ENCODE measurements at places on chromosomes 13 and 19. TPM values are rescaled to one million over a fixed set of nuclear protein-coding genes. Genes with fewer than 3 reads are reported as not detected.
A peak's percentile ranks its signal among the peaks of the same experiment; 100 is the strongest.

GPR12 gene
- not detected for total RNA-seq

DNA sequence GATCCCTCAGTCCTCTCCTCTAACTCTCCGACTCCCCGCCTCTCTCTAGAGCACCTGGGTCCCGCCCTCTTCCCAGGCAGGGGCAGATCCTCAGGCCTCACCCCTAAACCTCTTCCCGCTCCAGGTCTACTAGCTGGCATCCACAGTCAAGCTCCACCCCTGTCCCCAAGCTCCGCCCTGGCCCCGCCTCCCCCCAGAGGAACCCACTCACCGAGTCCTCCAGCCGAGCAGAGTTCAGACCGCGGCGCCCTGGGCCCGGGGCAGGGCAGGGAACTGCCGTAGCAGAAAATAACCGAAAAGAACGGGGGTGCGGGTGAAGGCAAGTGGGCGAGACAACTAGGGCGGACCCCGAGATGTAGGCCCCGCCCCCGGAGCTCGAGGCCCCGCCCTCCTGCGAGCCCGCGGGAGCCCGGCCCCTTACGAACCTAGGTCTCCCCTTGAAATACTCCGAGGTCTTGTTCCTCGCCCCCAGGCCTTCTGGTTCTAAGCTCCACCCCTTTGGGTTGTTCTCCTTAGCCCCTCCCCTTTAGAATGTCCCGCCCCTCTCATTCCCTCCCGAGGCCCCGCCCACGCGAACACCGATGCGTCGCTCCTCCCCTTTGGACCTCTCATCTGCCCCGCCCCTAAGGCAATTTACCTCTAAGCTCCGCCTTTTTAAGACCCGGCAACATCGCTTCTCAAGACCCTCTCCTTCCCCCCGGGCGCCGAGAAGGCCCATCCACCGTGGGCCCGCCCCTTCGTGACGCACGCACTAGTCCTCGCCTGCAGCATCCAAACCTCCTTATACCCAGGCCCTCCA, at the start of gene GGN:
Gene GGN (minus strand): TSS at position 485 of the 799 bp plus-strand sequence. CDS start 773 bp downstream, outside the sequence.
- peak; percentile 94 for DNase-seq

DNA sequence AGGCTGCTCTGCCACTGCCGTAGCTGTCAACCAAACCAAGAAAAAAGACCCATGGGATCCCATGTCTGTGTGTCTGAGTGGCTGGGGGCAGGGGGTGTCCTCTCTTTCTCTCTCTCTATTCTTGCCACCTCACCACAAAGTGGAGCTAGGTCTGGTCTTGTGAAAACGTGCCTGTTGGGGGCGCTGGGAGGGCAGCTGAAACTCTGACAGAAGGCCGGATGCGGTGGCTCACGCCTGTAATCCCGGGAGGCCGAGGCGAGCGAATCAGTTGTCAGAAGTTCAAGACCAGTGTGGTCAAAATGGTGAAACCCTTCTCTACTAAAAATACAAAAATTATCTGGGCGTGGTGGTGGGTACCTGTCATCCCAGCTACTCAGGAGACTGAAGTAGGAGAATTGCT, 29.2 kb downstream of the ZNF146 start:
- no peak for DNase-seq

- DNase-seq, result no peak
Measured at GRCh38 chr19:2727640-2727944, 6.4 kb upstream of the DIRAS1 start.

DNA sequence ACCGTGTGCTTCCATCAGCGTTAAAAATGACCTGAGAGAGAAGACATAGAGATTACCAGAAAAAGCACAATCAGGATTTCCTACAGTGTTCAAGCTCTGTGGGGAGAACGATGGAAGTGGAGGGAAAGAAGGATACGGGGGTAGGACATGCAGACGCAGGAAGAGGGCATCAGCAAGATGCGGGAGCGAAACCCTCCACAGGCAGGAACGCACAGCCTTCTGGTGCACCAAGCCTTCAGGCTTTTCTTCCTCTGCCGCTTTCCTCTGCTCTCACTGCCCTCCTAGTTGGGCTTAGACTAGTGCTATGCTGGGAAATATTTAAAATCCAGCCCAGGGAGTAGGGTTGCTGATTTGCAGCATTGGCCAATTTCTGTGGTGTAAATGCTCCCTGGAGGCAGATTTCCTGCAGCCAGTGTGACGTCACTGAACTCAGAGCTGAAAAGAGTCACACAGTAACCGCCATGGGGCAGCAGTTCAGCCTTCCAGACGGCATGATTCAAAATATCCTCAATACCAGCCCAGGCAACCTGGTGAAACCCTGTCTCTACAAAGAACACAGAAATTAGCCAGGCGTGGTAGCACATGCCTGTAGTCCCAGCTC, 205.1 kb upstream of the SOX1 start:
- DNase-seq, result no peak

GRCh38 chr19:51166846-51167490, 24.9 kb downstream of the SIGLEC7 start:
- peak; percentile 24 for DNase-seq

GRCh38 chr13:106795847-106796246, 227.9 kb upstream of the ARGLU1 start:
- DNase-seq, result no peak

DNA sequence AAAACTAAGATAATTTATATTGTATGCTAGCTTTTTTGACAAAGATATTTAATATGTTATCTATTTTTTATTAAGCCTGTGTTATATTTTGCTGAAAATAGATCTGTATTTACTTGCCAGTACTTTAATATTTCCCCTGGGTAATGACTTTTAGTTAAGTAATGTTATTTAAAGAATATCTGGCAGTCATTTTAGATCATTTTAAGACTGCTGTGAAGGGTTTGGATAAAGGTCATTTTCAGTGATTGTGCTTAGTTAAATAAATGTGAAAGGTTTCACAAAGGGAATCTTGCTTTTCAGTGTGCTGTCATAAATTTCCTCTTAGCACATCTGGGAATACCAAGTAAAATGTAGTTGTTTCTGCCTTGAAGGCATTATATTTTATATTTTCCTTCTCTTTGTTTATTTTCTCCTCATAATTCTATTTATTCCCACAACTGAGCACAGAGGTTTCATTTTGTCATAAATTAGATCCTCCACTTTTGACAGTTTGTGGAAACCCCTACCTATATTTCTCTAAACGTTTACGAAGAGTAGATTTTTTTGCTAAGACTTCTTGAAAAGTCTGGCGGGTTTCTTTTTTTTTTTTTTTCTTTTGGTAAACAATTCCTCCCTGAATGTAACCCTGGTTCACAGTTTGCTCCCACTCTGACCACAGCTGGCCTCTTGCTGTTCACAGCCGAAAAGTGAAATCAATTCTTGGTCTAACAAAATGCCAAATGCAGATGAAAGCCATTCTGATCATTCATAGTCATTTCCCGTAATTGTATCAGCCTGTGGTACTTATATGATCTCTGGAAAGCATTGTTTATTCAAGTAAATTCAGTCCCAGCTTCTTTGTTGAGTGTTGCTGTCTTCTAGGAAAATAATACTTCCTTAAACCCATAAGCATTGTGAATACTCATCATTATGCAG, 87.8 kb downstream of the MAB21L1 start:
- no peak for DNase-seq

DNA sequence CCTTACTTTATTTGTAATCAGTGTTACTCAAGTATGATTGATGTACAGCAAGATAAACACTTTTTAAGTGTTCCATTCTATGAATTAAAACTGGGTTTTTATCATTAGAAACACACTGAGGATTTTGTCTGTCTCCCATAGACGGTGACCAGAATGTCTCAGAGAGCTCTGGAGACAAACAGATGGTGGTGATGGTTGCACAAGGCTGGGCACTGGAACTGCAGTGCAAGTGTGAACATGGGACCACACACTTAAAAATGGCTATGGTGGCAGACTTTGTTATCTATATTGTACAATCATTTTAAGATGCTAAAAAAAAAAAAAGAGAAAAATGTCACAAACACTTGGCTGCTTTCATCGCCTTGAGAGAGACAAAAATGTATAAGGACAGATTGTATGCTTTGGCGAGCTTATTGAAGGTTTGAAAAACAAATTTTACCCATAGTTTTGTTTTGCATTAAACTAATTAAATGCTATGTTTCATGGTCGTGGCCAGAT, 273.0 kb downstream of the SHISA2 start:
- no peak for DNase-seq

GRCh38 chr19:32916969-32917615, 47.5 kb upstream of the SLC7A9 start:
- DNase-seq, result no peak

- DNase-seq, result no peak
Measured at GRCh38 chr19:50266041-50266440, 62.6 kb downstream of the MYH14 start.

DNA sequence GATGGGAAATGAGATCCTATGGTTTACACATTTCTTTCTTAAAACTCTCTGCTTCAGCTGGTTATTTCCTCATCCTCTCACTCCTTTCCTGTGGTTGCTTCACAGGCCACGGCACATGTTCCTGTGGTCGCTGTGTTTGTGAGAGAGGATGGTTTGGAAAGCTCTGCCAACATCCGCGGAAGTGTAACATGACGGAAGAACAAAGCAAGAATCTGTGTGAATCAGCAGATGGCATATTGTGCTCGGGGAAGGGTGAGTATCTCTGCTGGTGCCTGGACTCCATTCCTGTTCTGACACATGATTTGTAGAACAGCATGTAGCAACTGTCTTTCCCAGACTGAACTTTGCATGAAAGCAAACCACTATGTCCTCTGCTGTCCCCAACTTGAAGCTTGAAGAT, 254.2 kb downstream of the ITGBL1 start:
- peak; percentile 21 for DNase-seq

DNA sequence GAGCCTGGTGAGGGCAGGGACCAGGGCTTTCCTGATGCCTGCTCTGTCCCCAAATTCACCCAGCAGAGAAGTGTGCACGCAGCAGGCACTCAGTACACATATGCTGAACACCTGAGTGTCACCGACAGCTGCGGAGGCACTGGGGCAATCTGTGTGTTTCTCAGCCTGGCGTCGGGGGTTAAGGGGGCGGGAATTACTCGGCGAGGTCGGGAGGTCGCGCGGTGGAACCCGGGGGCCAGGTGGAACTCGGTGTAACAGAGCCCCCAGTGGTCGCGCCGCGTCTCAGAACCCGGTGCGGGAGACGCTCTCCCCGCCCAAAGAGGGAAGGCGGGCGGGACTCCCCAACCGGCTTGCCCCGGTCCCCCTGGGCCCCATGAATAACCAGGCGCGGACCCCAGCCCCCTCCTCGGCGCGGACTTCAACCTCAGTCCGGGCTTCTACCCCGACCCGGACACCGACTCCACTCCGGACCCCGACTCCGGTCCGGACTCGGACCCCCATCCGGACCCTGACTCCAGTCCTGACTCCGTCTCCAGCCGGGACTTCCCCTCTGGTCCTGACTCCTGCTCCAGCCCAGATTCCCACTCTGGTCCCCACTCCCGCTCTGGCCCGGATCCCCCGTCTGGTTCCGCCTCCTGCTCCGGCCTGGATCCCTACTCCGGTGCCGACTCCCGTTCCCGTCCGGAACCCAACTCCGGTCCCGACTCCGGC, at the start of gene SELENOV:
Gene SELENOV (plus strand): TSS at position 300 of the 711 bp plus-strand sequence. CDS start 74 bp downstream, at position 374.
- DNase-seq, result peak; percentile 40

- no peak for DNase-seq
Measured at GRCh38 chr13:105342281-105342820, 1193.1 kb downstream of the EFNB2 start.

- no peak for DNase-seq
Measured at GRCh38 chr19:18931316-18932162, 9.5 kb downstream of the HOMER3 start.

Measured in activated CD4-positive, alpha-beta T cell treated with anti-CD3 and anti-CD28 coated beads for 36 hours (primary cell).